ENCODE measurements at places on chromosomes 2 and 18.

- DNase-seq, result no peak
Measured at GRCh38 chr2:219533930-219534661, 9.5 kb downstream of the CHPF start.

DNA sequence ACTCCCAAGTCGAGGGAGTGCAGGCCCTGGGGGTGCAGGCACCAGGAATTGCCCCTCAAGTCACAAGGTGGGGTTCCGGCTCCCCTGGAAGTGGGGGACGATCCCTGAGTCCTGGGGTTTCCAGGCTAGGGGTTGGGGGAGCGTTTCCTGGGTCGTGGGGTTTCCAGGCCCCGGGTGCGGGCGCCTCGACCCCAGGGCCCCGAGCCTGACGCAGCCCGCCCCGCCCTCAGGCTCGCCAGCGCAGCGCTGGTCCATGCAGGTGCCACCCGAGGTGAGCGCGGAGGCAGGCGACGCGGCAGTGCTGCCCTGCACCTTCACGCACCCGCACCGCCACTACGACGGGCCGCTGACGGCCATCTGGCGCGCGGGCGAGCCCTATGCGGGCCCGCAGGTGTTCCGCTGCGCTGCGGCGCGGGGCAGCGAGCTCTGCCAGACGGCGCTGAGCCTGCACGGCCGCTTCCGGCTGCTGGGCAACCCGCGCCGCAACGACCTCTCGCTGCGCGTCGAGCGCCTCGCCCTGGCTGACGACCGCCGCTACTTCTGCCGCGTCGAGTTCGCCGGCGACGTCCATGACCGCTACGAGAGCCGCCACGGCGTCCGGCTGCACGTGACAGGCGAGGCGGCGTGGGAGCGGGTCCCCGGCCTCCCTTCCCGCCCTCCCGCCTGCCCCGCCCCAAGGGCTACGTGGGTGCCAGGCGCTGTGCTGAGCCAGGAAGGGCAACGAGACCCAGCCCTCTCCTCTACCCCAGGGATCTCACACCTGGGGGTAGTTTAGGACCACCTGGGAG lies 12.0 kb downstream of the SIGLEC15 start:
- DNase-seq, result no peak

GRCh38 chr2:71716697-71717624 lies 263.6 kb downstream of the DYSF start:
- DNase-seq, result peak; percentile 2

DNA sequence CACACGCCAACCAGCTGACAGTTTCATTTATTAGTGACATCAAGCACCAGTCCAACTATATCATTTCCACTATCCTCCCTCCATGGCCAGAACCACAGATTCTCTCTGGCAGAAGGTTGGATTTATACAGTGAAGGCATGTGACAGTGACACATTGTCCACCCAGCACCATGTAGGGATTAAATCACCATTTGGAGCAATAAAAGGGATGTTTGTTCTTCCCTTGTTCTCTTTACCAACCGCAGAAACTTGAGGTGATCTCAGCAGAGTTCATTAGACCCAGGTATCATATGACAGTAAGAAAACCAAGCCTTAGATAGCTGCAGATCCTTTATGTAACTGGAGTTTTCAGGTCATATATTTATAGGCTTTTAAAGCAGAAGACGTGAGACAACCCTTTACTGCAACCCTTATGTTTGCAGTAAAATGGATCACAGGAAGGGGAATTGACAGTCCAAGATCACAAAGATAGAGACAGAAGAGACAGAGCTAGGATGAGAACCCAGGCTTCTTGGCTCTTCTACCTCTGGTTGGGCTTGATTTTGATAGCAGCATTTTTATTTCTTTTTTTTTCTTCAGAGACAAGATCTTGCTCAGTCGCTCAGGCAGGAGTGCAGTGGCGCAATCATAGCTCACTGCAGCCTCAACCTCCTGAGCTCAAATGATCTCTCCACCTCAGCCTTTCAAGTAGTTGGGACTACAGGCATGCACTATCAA lies 80.1 kb downstream of the XDH start:
- peak; percentile 43 for DNase-seq

DNA sequence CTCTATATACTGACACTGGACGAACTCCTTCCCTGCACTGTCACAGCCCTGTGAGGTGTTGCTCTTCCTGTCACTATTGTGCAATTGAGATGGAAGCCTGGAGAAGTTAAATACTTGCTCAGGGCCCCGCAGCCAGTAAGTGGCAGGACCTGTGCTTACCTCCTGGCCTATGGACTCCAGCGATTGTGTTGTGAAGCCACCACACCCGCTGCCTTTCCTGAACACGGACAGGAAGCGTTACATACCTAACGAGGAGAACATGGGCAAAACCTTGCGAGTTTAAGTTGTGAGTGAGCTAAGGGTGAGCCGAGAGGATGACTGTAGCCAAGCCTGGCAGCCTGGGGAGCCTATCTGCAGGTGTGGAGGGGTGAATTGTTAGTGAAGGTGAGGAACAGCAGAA lies 26.1 kb downstream of the RAB31 start:
- peak; percentile 67 for DNase-seq

DNA sequence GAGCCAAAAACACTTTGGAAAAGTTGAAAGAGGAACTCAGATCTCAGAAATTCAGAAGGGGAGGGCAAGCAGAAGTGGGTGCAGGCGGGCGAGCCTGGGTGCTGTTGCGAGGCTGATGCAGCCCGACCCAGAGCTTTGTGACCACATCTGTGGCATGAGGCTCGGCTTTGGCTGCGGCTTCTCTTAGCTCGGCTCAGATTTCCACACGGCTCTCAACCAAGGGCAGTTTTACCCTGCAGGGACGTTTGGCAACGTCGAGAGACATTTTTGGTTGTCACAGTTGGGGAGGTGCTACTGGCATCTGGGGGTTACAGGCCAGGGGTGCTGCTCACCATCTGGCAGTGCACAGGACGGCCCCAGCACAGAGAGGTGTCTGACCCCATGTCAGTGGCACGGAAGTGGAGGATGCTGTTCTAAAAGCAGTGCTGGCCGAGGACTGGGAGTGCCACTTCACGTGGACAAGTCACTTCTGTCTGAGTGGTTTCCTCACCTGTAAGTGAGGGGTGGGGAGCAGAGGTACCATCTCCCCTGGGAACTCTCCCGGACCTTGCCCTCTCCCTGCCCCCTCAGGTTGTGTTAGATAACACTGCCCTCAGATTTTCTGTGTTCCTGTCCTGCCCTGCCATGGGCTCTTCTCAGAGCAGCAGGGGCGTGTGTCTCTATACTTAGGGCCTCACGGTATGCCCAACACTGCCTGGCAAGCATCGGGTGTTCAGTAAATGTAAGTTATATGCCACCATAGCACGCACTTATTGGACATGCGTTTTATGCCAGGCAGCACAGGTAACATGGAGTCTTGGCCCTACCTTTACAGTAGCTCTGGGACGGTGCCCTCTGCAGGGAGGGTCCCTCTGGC lies 48.7 kb upstream of the FAHD2A start:
- DNase-seq, result no peak

DNA sequence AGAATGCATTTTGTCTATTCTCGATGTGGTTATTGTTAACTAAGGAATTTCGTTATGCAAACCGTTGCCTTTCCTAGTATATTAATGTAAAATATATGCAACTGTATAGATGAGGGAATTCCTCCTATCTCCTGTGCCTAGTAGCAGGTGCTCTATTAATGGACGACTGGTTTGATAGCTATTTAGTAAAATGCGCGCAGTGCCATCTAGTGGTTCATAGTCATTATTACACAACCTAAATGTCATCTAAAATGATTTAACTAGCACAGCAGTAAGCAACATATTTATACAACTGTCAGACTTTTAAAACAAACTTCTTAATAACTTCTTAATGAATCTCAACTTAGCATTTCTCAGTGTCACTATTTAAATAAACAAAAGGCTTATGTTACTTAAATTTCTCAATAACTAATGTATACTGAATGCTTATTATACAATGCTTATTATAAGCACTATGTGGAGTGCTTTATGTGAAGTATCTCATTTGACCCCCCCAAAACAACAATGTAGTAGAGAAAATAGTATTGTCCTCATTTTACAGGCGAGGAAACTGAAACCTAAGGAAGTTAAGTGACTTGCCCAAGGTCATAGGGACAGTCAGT lies 77.9 kb downstream of the DTNA start:
- peak; percentile 60 for DNase-seq

- no peak for DNase-seq
Measured at GRCh38 chr2:156518138-156518537, 82.0 kb downstream of the GPD2 start.

DNA sequence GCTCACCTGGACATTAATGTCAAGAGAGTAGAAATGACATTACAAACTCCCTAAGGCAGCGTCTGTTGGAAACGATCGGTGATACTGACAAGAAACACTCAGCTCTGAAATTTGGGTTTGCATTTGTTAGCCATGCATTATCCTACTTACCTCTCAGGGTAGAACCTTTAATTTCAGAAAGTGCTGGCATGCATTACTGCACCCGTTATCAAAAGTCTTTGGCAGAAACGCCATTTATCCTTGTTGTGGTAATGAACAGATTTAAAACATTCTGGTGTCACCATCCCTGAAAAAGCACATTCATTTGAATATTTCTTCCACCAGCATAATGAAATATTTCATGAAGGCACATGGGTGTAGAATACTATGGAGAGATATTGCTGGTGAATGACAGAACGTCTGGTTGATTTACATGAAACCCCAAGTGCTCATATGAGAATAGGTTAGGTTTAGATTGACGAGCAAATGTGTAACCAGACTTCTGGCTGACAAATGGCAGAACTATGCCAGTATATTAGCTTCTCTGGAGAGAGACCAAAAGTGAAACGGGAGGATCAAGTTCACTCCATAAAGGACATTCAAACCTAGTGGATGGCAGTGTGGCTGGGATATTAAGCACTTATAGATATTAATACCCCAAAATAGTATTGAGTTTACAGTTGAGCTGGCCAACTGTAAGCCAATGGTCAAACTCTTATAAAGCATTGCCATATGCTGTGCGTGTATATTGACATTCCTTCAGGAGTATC lies 53.5 kb upstream of the ITGB6 start:
- peak; percentile 92 for DNase-seq

GRCh38 chr2:238484522-238485452 lies 58.1 kb downstream of the ASB1 start:
- no peak for DNase-seq

DNA sequence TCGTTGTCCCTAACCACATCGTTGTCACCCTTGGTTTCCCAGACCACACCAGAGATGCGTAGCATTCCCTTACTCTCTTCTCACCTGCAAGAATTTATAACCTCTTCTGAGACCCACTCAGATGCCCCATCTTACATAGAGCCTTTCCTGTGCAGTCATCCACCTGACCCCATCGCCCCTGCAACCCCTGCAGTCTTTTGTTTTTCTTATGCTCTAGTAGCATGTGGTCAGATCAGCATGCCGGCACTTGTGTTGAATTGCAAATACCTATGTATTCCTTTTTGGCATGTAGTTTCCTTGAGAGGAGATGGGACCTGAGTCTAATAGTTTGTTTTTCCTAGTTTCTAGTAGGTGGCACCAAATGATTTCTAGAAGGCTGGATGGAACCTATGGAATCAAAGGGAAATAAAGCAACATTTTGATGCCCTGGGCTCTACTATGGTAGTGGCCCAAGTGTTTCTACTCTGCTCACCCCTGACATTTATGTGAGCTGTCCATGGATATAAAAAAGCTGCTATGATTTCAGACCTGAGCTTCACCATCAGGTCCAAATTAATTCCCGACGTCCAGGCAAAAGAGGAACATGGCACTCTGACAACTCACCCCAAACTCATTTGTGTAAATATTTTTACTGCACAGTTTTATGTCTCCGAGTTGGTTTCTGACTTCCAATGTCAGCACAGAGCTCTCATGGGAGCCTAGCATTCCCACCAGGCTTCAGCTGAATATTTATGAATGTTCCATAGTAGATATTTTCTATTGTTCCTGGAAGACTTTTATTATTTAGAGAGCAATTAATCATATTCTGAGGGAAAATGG lies 143.6 kb downstream of the RNF144A start:
- no peak for DNase-seq

GRCh38 chr2:33288011-33288410 lies 188.4 kb upstream of the RASGRP3 start:
- no peak for DNase-seq

DNA sequence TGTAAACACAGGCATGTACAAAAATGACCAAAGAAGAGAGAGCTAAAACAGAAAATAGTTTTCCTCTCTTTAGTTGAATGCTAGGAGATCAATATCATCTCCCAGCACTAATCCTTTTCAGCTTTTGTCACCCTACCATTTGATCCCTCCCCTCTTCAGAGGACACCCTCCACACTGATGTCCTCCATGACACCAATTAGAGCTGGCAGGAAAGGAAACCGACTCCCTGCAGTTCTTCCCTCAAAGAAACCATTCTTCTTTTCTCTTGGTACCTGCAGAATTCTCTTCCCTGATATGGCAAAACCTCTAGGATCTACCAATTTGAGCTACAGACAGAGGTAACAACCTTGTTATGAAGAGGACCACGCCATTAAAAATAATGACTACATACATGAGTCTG lies 5.3 kb downstream of the EPB41L3 start:
- no peak for DNase-seq

GRCh38 chr18:59416818-59417217 lies 57.8 kb upstream of the LMAN1 start:
- DNase-seq, result no peak

- DNase-seq, result no peak
Measured at GRCh38 chr2:15383695-15384350, 177.3 kb downstream of the NBAS start.

DNA sequence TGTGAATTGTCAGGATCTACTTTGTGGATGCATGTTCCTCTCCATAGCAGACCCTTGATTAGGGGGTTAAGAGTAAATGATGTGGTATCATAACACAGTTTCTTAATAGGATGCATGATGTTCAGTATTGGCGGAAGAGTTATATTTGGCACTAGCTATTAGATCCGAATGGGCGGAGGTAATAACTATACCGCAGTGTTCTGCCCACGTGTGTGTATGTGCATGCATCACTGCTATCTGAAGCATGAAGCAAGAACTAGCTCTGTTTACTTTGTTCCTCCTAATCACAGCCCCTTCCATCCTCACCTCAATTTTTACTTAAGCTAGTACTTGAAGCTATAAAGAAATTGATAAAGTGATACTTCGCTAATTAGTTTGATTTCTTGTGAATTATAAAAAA lies 159.6 kb upstream of the NOSTRIN start:
- DNase-seq, result no peak

GRCh38 chr2:154425994-154426393 lies 272.5 kb upstream of the KCNJ3 start:
- DNase-seq, result no peak

DNA sequence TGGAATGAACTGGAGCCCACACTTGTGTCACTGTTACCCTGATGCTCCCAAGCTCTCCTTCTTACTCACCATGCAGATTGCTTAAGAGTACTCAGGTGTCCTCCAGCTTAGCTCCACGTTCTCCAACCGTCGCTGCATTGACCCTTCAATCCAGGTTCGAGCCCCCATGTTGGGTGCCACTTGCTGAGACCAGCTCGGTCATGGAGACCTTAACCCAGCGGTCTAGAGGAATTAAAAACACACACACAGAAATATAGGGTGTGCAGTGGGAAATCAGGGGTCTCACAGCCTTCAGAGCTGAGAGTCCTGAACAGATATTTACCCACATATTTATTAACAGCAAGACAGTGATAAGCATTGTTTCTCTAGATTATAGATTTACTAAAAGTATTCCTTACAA lies 229.1 kb upstream of the APCDD1 start:
- no peak for DNase-seq
